Fibroblast of lung (primary cell): ENCODE measurements at places on chromosomes 16 and 17. TPM values are rescaled to one million over a fixed set of nuclear protein-coding genes. Genes with fewer than 3 reads are reported as not detected.

GRCh38 chr17:59723041-59723440, 15.6 kb downstream of the VMP1 start:
- no peaks in the 10 kb centered on the region for H3K27me3 ChIP-seq
- DNase-seq = no peak
- no peak overlapping the region for H3K27ac ChIP-seq
- H3K4me3 ChIP-seq = no peak overlapping the region
- H3K4me1 ChIP-seq = no peaks in the 10 kb centered on the region

GRCh38 chr17:7355053-7355452, at the start of gene TMEM95:
TSS of gene TMEM95 (plus strand) at chr17:7355156. CDS start at chr17:7355205, 49 bp downstream.
- no peaks in the 10 kb centered on the region for H3K27me3 ChIP-seq
- H3K27ac ChIP-seq = no peak within 1 kb of the TSS
- H3K4me3 ChIP-seq = no peak within 1 kb of the TSS
- DNase-seq = peak; percentile 18

DNA sequence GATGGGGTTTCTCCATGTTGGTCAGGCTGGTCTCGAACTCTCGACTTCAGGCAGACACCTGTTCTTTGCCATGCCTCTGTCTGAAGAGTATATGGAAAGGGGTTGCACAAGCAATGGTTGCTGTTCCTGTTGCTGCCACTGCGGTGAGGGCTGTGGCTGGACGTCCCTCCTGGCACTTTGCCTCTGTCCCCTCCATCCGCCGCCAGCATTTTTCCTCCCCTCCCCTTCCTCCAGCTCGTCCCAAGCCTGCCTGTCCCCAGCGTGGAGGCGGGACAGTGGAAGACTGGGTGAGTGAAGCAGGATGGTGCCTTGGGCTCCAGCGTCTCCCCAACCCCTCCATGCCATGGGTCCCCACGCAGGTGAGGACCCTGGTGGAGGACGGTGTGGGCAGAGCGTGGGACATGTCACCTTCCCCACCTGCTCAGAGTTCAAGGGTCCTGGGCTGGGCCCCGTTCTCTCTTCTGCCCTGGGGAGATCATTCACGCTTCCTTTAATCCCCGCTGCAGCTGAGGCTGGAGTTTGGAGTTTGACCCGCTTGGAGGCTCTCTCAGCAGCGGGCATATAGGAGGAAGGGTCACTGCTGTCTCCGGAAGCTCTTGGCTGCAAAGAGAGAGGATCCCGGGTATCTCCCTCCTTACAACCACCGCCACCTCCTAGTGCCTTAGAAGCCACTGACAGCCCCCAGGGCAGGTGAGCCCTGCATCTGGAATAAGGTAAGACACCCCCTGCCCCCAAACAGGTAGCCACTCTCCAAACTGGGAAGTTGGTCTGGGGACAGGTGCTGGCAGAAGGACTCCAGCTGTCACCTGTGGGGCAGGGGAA, at the start of gene SLC5A11:
Gene SLC5A11, plus strand, starts transcription at position 238 of the 822 bp plus-strand sequence. CDS start 12,681 bp downstream, outside the sequence.
- no peaks in the 10 kb centered on the region for H3K27me3 ChIP-seq
- no peak within 1 kb of the TSS for H3K4me3 ChIP-seq
- peaks cover 2% of the 10 kb centered on the region for H3K4me1 ChIP-seq

DNA sequence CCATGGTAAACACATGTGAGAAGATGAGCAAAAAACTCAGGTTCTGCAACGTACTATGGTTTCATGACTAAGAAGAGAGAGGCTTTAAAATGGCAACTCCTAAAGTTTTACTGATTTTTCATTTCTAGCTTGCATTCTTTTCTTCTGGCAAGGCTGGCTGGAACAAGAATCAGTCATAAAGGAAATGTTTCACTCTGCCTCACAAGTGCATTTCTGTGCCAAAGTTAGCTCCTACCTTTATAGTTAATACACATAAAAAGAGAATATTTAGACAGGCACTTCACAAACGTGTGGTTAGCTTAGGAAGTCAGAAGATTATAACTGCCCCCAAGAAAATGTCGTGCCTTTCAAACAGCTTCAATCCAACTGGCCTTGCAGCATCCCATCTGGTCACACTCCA, 417.1 kb upstream of the CDH11 start:
- DNase-seq = no peak
- no peak overlapping the region for H3K27ac ChIP-seq

GRCh38 chr17:31494259-31495021, 103.0 kb downstream of the RAB11FIP4 start:
- H3K4me3 ChIP-seq = no peak overlapping the region
- H3K36me3 ChIP-seq = no peaks in the 10 kb centered on the region
- no peak overlapping the region for H3K27ac ChIP-seq
- DNase-seq = no peak
- H3K27me3 ChIP-seq = peaks cover 28% of the 10 kb centered on the region

GRCh38 chr17:28788100-28788499, 44.3 kb downstream of the TRAF4 start:
- no peak for DNase-seq
- H3K4me1 ChIP-seq = no peaks in the 10 kb centered on the region
- H3K27me3 ChIP-seq = no peaks in the 10 kb centered on the region
- H3K27ac ChIP-seq = no peak overlapping the region

DNA sequence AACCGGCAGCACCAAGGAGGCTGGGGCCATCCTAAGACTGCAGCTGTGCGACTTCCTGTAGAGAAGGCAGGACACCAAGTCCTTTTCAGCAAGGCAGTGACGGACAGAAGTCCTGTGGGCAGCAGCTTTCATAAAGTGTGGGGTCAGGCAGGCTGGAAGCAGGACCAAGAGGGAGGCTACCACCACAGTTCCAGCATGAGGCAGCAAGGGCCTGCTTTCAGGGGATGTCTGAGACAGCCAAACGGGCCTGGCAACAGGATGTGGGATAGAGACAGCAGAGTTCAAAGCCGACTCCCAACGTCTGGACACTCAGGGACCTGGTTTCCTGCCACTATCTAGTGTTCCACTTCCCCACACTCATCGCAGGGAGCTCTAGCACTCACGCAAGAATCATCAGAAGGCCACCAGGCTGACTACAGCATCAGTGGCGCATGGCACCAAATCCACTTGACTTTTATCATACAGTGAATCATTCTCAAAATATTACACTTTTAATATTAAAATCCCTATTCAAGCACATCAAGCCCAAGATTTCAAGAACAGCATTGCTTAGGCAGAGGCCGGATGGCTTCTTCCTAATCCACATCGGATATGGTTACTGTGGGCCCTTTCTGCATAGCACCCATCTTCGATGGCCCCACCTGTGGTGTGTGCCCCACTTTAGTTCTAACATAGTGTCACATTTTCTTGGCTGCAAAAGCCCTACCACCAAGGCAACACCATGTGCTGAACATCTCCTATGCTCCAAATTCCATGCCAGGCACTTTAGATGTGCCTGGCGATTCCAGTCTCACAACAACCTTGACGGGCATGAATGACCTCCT, 5.2 kb downstream of the USP7 start:
- H3K27me3 ChIP-seq = no peaks in the 10 kb centered on the region
- H3K4me3 ChIP-seq = no peak overlapping the region
- peaks cover 31% of the 10 kb centered on the region for H3K4me1 ChIP-seq
- H3K27ac ChIP-seq = peak overlapping the region; percentile 54
- no peaks in the 10 kb centered on the region for H3K36me3 ChIP-seq

GRCh38 chr16:24170407-24170806, 85.7 kb upstream of the CACNG3 start:
- H3K27ac ChIP-seq = no peak overlapping the region
- H3K36me3 ChIP-seq = no peaks in the 10 kb centered on the region
- H3K4me3 ChIP-seq = no peak overlapping the region
- no peak for DNase-seq
- H3K4me1 ChIP-seq = no peaks in the 10 kb centered on the region

DNA sequence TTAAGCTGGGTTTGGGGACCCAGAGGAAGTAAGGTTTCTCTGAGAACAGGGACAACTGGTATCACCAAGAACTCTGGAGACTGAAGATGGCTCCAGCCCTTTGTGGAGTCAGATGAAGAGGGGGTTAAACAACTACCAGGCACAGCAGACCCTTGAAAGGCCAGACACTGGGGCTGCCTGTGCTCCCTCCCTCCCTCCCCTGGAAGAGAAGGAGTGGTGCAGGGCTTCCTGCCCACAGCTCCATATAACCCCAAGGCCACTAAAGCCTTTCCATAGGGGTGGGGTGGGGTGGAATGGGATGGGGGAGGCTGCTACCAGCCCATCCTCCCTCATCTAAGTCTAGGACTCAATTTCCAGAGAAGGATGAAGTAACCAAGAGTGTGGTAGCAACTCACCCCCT, 66.7 kb downstream of the CCDC182 start:
- no peaks in the 10 kb centered on the region for H3K36me3 ChIP-seq
- H3K27me3 ChIP-seq = no peaks in the 10 kb centered on the region
- no peak for DNase-seq
- H3K4me1 ChIP-seq = no peaks in the 10 kb centered on the region
- no peak overlapping the region for H3K27ac ChIP-seq

GRCh38 chr16:59067205-59067604, 333.1 kb upstream of the GOT2 start:
- H3K27me3 ChIP-seq = no peaks in the 10 kb centered on the region
- H3K36me3 ChIP-seq = no peaks in the 10 kb centered on the region
- DNase-seq = no peak

GRCh38 chr17:74201250-74201649, 2.2 kb upstream of the RPL38 start:
- no peak overlapping the region for H3K27ac ChIP-seq
- no peak overlapping the region for H3K4me3 ChIP-seq
- peaks cover 12% of the 10 kb centered on the region for H3K4me1 ChIP-seq
- peaks cover 17% of the 10 kb centered on the region for H3K27me3 ChIP-seq
- peak; percentile 71 for DNase-seq

GRCh38 chr17:81173052-81173761, 7.2 kb upstream of the AATK start:
- H3K27me3 ChIP-seq = no peaks in the 10 kb centered on the region
- H3K36me3 ChIP-seq = no peaks in the 10 kb centered on the region
- no peak overlapping the region for H3K4me3 ChIP-seq
- H3K4me1 ChIP-seq = no peaks in the 10 kb centered on the region

DNA sequence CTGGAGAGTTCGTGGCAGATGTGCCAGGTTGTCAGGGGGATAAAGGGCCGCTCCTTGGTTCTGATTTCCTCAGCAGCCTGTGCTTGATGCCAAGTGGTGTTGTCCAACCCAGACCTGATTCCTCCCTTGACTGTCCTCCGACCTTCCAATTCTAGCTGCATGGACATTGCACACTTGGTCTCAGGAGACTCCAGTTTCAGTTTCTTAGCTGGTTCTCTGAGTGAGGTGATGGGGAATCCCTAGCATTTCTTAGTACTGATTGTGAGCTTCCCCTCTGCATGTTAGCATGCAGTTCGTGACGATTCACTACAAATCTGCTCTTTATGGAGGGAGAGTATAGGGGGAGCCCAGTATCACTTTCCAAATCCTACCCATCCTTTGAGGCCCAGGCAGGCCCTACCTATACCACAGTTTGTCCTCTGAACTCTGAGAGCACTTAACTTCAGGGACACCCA, 12.4 kb upstream of the CCR7 start:
- no peaks in the 10 kb centered on the region for H3K4me1 ChIP-seq
- H3K27ac ChIP-seq = no peak overlapping the region
- no peaks in the 10 kb centered on the region for H3K36me3 ChIP-seq
- no peak for DNase-seq
- no peak overlapping the region for H3K4me3 ChIP-seq
- peaks cover 20% of the 10 kb centered on the region for H3K27me3 ChIP-seq

- H3K4me3 ChIP-seq = no peak within 1 kb of the TSS
- DNase-seq = peak; percentile 79
- no peak within 1 kb of the TSS for H3K27ac ChIP-seq
- H3K4me1 ChIP-seq = peaks cover 2% of the 10 kb centered on the region
Measured at GRCh38 chr17:38674749-38675615, at the start of gene EPOP. TSS of gene EPOP (minus strand) at chr17:38674957. CDS start at chr17:38674495, 462 bp downstream.

- H3K27me3 ChIP-seq = peaks cover 2% of the 10 kb centered on the region
- no peak for DNase-seq
- H3K27ac ChIP-seq = no peak overlapping the region
- peaks cover 2% of the 10 kb centered on the region for H3K4me1 ChIP-seq
- H3K4me3 ChIP-seq = no peak overlapping the region
Measured at GRCh38 chr17:28407130-28407973, 1.3 kb upstream of the SLC46A1 start.

DNA sequence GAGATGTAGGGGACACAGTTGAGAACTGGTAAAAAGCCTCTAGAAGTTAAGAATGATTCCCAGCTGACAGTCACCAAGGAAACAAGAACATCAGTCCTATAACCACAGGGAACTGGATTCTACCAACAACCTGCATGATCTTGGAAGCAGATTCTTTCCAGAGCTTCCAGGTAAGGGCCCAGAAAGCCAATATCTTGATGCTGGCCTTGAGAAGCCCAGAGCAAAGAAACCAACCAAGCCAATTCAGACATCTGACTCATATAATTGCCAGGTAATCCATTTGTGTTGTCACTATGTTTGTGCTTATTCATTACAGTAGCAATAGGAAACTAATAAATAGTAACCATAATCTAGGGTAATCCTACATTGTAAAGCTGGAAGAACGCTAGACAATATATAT, 81.6 kb downstream of the CACNG1 start:
- no peak overlapping the region for H3K27ac ChIP-seq
- no peaks in the 10 kb centered on the region for H3K27me3 ChIP-seq
- peaks cover 2% of the 10 kb centered on the region for H3K36me3 ChIP-seq
- no peak for DNase-seq
- H3K4me1 ChIP-seq = no peaks in the 10 kb centered on the region
- no peak overlapping the region for H3K4me3 ChIP-seq

GRCh38 chr17:45311760-45312476, 4.9 kb downstream of the MAP3K14 start:
- H3K4me3 ChIP-seq = no peak overlapping the region
- H3K4me1 ChIP-seq = peaks cover 44% of the 10 kb centered on the region
- H3K27me3 ChIP-seq = no peaks in the 10 kb centered on the region
- H3K36me3 ChIP-seq = peaks cover 4% of the 10 kb centered on the region

DNA sequence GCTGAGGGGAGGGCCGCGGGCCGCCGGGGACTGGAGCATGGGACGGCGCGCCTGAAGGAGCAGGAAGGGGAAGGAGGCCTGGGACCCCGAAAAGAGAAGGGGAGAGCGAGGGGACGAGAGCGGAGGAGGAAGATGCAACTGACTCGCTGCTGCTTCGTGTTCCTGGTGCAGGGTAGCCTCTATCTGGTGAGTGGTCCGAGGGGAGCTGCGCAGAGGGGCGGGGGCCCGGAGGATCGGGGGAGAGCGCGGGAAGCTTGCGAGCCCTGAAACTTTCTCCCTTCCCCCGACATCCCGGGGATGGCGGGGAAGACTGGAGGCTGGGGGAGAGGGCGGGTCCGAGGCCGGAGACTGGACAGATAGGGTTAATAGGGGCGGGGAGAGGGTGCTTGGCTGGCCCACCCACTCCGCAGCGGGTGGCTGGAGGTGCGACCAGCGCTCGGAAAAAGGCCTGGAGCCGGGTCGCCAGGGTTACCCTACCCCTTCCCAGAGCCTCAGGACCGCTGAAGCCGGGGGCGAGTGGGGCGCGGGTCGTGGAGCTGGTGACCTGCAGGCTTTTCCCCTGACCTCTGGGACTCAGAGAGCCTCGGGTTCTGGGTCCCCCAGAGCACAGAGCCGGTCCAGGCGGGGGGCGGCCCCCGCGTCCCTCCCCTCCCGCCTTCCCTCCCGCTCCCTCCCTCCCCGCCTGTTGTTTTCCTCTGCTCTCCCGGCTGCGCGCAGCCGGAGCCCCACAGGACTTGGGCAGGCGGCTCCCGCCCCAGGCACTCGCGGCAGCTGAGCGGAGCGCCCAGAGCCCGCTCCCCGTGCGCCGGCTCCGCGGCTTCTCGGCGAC, 631 bp downstream of the NXPH3 start:
- H3K4me1 ChIP-seq = no peaks in the 10 kb centered on the region
- H3K27ac ChIP-seq = no peak overlapping the region
- peak overlapping the region; percentile 60 for H3K4me3 ChIP-seq
- H3K36me3 ChIP-seq = no peaks in the 10 kb centered on the region

COX6A2 gene
- not detected in 2 replicates for total RNA-seq

ATP2C2 gene
- not detected in 2 replicates for total RNA-seq

PPP1R27 gene
- under 0.01 TPM in 1 of 2 replicates, not detected in the other for total RNA-seq

HEATR3 gene
- 23.9 and 26.7 TPM in 2 replicates for total RNA-seq

NBR1 gene
- total RNA-seq = 93.2 and 134 TPM in 2 replicates

ACSF3 gene
- 20.5 and 23.1 TPM in 2 replicates for total RNA-seq

ZDHHC1 gene
- 4.4 and 6.4 TPM in 2 replicates for total RNA-seq
